Activated T-helper 1 cell treated with Interleukin-2 at 50 U/mL for 16 hours (primary cell): ENCODE measurements at places on chromosomes 5 and 9.

GRCh38 chr9:135045264-135045927 is 42.1 kb upstream of the OLFM1 start:
- no peak for DNase-seq

GRCh38 chr9:77533671-77534070 is 114.5 kb downstream of the GNA14 start:
- DNase-seq: no peak

DNA sequence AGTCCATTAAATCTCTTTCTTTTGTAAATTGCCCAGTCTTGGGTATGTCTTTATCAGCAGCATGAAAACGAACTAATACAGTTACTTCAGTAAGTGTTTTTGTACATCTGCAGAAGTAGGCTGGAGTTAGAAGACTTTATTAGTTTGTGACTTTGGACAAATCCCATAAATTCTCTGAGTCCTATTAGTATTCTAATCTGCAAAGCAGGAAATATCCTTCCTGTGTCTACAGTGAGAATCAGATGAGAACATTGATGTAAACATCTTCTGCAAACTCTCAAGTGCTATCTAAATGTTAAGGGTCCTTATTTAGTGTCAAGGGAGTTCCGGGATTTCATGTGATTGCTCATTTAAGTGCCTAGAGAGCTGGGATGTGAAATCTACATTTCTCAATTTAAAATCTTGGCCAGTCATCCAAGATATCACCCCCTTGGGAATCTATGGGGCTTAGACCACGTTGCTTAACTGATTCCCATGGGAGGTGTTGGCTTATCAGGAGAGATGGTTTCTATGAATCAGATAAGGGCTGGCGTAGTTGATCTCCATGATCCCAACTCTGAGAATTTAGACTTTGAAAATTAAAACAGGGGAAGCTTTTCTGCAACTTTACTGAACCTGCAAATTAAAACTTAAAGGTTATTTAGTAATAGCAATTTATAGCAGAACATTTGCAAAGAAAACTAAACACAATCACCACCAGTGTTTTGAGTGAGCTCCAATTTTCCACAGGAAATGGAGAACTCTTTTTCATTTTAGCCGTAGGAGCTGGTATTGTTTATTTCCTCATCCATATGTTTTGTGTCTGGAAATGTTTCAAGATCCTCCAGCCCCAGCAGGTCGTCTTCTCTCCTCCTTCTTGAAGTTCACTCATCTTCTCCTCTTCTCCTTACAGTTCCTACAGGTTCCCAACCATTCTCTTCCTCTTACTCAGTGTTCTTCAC is 241.6 kb upstream of the CD180 start:
- no peak for DNase-seq

DNA sequence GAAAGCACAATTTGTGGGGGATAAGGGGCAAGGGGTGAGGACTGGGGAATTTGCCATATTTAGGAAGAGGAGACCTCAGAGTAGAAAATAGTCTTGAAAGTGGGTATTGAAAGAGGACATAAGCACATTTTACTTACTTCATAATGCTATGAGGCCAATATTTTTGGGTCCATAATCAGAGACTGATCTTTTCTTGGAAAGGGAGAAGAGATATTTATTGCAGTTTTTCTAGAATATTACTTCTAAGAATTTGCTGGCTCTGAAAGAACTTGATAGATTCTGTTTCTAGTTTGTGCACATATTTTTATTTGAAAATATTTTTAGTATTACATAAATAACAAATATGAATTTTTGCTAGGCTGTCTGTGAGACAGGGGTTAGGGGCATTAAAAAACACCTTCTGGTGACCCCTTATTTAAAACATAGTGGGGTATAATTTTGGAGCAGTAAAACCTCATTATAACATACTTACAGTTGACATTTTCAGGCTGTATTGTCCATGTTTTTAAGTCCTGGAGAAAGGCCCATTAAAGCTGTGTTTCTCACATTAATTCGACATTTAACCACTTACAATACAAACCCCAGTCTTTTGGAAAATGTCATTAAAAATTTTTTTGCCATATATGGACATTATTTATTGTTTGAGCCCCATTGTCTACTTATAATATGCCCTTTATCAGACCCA is 118.9 kb upstream of the NFIB start:
- no peak for DNase-seq

DNA sequence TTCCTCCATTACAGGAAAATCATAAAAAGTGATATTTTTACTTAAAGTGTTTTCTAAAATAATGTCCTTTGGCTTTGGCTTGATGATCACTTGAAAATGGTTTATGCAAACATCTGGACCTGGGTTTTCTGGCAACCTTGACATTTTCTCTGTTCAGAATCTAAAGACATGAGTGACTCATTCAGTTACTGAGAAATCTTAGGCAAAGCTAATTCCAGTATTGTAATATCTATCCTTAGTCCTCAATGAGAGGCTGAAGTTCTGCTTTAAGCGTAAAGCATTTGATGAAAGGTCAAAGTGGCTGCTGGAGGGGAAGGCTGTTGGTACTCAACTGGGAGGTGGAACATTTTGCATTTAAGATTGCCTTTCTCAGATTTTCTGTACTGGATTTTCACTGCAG is 2.3 kb downstream of the MAN2A1 start:
- DNase-seq: no peak

- DNase-seq: no peak
Measured at GRCh38 chr5:173197375-173197891, 37.6 kb downstream of the NKX2-5 start.

- no peak for DNase-seq
Measured at GRCh38 chr5:136560126-136560525, 194.8 kb upstream of the TRPC7 start.

- DNase-seq: no peak
Measured at GRCh38 chr9:112170968-112171367, 4.1 kb downstream of the SUSD1 start.

DNA sequence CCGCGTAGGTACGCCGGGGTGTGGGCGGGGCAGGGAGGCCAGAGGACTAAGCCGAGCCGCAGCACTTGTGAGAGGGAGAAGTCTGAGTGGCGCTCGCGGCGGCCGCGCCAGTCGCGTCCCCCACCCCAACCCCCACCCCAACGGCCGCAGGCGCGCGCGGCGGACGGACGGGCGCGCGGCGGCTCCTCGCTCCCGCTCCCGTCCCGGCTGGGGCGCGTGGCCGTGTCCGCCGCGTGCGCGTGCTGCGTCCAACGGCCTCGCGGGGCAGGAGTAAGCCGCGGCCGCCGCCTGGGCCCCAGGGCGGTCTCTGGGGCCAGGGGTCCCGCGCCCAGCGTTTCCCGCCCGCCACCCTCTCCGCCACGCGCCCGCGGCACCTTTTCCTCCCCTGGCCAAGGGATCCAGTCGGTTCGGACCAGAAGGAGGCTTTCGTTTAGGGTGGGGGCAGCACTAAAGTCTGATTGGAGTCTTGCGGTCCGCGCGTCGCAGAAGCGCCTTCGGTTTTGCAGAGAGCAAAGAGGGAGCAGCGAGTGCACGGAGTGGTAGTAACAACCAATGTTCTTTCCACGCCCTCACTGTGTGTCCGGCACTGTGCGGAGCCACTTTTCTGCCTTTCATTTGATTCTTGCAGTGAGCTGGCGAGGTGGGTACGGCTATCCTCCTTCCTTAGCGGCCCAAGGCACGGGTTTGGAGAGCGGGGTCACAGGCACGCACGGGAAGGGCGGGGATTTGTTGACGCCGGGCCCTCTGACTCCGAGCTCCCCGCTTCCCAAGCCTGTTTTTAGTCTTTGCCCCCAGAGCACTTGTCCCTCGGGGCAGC is 483 bp downstream of the G3BP1 start:
- no peak for DNase-seq

- no peak for DNase-seq
Measured at GRCh38 chr9:77966718-77967117, 64.9 kb downstream of the GNAQ start.
